ENCODE measurements at places on chromosomes 2 and 18.
A peak's percentile ranks its signal among the peaks of the same experiment; 100 is the strongest.

- DNase-seq = no peak
Observed at GRCh38 chr2:162014751-162015150, 59.3 kb downstream of the DPP4 start.

GRCh38 chr2:217955881-217956493, 46.8 kb downstream of the TNS1 start:
- DNase-seq = no peak

GRCh38 chr2:104812286-104812685, 41.6 kb upstream of the POU3F3 start:
- no peak for DNase-seq

GRCh38 chr2:68369337-68369734, 4.3 kb downstream of the PLEK start:
- no peak for DNase-seq

DNA sequence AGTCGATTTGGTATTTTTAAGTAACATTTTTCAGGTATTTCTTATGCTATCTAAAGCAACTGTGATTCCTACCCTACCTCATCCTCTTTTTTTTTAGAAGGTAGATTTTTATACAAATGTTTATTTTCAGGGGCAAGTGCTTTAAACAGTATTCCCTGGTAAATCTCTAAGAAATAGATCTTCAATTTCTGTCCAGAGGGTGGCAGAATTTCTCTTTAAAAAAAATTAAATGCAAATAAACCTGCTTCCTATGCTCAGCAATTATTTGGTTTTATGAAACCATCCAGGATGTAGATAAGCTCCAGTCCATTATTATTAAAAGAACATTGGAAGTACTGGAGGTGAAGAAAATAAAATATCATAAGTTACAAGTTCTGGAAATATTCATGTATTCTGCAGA, 191.9 kb downstream of the MYO3B start:
- DNase-seq = peak; percentile 3

- DNase-seq = no peak
Observed at GRCh38 chr2:187971893-187972292, 319.8 kb upstream of the GULP1 start.

DNA sequence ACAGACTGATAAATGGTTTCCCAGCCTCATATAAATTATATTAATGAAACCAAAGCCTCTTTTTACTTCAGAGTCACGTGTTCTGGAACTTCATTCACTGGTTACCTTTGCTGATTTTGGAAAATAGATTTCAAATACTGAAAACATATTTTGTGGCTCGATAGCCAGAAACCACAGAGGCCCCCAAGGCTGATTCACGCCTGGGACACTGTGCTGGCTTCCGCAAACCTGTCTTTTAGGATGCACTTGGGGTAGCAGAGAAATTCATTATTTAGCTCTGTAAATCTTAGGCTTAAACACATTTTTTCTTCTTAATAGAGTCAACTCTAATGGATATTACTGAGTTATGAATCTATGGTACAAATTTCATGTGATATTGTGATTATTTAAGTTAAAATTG, 90.7 kb upstream of the TMEM18 start:
- DNase-seq = no peak

GRCh38 chr18:51946946-51947345, 393.1 kb upstream of the DCC start:
- DNase-seq = no peak

DNA sequence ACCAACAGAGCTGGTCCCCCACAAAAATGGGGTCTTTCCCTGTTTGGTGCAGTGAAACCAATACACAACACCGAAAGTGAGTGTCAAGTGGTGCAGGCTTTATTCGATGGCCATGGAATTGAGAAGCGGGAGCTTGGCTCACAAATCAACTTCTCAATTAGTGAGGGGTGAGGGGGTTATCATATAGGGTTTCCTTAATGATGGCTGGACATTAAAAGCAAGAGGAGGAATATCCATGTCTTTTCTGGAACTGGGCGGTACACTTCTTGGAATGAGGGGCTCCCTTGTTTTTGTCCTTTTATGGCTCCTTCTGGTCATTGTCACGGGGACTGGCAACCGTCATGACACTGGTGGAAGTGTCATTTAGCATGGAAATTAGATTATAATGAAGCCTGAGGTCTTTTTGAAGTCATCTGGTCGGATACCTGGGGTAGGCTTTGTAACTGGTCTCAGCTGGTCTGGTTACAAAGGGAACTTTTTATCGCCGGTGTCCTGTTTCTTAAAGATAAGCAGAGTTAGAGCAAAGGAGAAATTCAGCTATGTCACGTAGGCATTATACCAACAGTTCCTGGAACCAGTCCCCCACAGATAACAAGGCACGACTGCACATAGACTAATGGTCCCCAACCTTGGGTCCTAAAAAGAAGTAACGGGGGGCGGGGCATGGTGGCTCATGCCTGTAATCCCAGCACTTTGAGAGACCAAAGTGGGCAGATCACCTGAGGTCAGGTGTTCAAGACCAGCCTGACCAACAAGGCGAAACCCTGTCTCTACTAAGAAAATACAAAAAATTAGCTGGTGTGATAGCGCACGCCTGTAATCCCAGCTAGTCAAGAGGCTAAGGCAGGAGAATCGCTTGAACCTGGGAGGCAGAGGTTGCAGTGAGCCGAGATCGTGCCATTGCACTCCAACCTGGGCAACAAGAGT, 93.5 kb upstream of the NDUFV2 start:
- no peak for DNase-seq

DNA sequence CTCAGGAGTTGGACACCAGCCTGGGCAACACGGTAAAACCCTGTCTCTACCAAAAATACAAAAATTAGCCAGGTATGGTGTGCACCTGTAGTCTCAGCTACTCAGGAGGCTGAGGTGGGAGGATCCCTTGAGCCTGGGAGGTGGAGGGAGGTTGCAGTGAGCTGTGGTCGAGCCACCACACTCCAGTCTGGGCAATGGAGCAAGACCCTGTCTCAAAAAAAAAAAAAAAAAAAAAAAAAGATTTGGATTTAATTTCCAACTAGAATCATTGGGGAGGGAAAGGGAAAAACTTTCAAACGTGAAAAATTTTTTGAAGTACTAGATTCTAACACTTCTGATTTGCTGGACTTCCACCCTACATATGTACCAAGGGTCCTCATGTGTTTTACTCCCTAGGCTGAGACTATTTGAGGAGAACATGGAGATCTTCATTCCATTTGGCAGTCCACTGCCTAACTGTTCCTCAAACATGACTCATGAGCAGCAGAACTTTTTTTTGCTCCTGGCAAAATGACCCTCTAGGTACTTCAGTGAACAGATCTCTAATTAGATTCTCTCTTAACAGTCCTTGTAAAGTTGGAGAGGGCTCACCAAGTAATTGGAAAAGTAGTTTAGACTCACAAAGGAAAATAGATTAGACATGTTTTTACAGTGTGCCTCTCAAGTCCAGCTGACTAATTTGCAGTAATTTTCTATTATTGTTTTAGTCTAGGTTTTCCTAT, 267.6 kb downstream of the METTL4 start:
- DNase-seq = no peak

DNA sequence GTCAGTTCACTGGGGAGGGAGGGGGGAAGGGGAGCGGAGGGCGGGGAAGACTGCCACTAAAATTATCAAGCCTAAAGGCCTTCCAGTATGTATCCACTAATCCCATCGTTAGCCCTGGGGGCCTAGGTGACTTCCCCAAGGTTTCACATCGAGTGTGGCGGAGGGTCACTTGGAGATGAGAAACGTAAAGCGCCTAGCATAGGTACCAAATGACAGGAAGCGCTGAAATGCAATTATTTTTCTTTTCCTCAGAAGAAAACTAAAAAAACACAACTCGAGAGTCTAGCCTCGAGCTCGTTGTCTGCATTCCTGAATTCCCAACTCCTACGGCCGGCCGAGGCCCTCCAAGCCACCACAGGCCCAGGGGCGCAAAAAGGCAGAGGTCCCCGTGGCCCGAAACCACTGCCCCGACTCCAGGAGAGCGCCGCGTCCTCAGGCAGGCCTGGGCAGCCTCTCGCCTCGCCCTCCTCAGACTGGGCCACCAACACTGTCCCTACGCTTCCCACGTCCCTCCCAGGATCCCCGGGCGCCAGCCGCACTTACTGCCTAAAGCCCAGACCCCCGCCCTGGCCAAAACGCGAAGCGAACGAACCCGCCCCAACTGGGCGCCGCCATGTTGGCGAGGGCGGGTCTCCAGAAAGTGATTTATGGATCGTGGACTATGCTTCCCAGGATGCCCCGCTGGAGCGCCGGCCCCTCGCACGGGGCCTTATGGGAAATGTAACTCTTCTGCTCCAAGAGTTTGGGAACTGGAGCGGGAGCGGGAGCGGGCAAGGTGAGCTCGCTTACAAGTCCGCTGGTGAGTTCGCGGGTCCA, at the start of gene USP40:
USP40 (minus strand) TSS at position 642 of the 816 bp plus-strand sequence. CDS start 1,228 bp downstream, outside the sequence.
- peak; percentile 66 for DNase-seq

GRCh38 chr2:134982603-134983002, 64.0 kb downstream of the CCNT2 start:
- no peak for DNase-seq

- DNase-seq = no peak
Observed at GRCh38 chr2:37375741-37376288, 31.4 kb downstream of the QPCT start.

DNA sequence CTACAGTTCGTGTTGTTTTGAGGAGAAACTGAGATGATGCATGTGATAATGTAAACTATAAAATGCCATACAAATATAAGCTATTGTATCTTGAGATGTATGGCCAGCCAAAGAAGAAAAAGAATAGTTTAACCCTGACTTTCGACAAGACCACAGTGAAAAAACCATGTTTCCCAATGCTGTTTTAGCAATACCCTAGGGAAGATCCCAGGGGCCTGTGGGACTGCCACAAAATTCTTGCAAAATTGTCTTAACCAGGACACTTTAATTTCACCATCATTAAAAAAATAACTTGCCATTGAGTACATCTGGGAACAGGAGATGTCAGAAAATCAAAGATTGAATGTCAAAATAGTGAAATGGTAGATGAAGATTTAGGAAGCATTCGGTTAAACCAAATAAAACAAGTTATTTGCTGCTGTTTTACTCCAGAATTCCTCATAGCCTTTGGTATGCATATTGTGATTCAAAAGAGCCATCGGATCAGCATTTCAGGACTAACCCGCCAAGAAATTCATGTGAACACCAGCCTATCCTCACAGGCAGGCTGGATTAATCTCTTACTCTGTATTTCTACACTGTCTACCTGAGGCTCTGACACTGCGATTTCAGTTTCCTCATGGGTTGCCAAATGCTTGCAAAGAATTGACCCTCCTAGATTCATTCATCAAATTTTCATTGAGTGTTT, 49.0 kb upstream of the SP3 start:
- no peak for DNase-seq

- DNase-seq = no peak
Observed at GRCh38 chr18:14104201-14104600, 28.0 kb downstream of the ZNF519 start.

- DNase-seq = no peak
Observed at GRCh38 chr2:126658905-126659561, 3.1 kb downstream of the GYPC start.

DNA sequence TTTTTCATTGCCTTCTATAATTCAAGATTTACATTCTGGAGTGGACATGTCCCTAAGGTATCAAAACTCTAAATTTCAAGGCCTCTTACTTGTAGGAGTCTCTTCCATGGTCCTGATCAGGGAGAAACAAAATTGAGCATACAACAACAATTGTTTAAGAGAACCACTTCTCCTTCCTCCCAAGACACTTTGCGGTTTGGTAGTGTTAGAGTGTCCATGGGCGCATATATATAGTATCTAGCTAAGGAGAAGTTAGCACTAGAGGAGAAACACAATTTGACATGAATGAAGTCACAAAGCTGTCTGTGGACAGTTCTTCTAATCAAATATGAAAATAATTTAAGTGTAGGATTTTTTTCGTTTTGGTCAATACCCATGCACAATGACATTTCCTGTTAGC, 349.1 kb upstream of the MAP2 start:
- no peak for DNase-seq

- DNase-seq = no peak
Observed at GRCh38 chr2:226746196-226746800, 53.3 kb downstream of the IRS1 start.

GRCh38 chr2:237319086-237319820, 94.7 kb downstream of the COL6A3 start:
- DNase-seq = no peak

DNA sequence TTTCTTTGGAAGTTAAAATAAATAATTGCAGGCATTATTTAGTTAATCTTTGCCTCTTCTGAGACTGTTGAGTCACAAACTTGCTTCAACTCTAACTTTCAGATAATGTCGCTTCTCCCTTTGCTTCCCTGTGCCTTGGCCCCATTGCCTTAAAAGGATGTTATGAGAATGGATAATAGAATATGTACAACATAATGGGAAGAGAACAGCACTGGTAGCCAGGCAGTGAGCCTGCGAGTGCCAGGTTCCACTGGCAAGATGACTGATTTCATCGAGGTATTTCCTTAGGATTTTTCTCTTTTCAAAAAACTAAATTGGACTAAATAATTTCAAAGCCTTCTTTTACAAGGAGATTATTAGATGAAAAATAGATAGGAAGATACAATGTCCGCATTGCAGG, 420.9 kb downstream of the TGIF1 start:
- DNase-seq = no peak

DNA sequence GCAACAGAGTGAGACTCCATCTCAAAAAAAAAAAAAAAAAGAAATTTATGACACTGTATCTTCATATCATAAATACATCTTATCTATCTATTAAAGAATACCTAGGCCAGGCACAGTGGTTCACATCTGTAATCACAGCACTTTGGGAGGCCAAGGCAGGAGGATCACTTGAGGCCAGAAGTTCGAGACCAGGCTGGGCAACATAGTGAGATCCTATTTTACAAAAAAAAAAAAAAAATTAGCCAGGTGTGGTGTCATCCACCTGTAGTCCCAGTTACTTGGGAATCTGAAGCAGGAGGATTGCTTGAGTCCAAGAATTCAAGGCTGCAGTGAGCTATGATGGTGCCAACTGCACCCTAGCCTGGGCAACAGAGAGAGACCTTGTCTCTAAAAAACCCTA, 95.0 kb downstream of the HNRNPLL start:
- no peak for DNase-seq

- no peak for DNase-seq
Observed at GRCh38 chr2:128594953-128595677, 276.4 kb upstream of the HS6ST1 start.

DNA sequence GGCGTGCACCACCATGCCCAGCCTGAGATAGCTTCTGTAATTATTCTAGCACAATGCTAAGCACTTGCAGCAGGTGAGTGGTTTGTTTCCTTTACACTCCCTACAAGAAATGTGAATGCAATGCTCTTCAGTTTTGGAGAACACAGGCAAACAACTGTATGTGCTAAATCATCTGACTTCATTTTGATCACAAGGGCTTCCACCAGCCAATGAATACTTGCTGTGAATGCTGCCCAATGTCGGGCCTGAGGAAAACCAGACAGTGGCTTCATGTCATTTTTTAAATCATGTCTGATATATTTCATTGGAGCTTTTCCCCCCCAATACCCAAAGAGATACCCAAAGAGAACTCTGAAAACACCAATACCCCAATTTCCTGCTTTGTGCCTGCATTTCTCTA, 155.6 kb upstream of the XPO1 start:
- no peak for DNase-seq

- DNase-seq = no peak
Observed at GRCh38 chr2:73205611-73206010, 3.2 kb downstream of the NOTO start.

GRCh38 chr2:120729406-120730399, 6.0 kb upstream of the GLI2 start:
- no peak for DNase-seq

All from hippocampal formation (tissue), 2 donors.